Progenitor cell of endocrine pancreas (in vitro differentiated cells): ENCODE measurements at places on chromosomes 11 and 22. TPM values are rescaled to one million over a fixed set of nuclear protein-coding genes. Genes with fewer than 3 reads are reported as not detected.
A peak's percentile ranks its signal among the peaks of the same experiment; 100 is the strongest.

GRCh38 chr22:46070215-46070802 is 80.0 kb upstream of the PPARA start:
- no peaks in the 10 kb centered on the region for H3K4me1 ChIP-seq
- DNase-seq: no peak
- H3K36me3 ChIP-seq: no peaks in the 10 kb centered on the region
- H3K27ac ChIP-seq: no peak overlapping the region
- peak overlapping the region; percentile 64 for H3K4me3 ChIP-seq

DNA sequence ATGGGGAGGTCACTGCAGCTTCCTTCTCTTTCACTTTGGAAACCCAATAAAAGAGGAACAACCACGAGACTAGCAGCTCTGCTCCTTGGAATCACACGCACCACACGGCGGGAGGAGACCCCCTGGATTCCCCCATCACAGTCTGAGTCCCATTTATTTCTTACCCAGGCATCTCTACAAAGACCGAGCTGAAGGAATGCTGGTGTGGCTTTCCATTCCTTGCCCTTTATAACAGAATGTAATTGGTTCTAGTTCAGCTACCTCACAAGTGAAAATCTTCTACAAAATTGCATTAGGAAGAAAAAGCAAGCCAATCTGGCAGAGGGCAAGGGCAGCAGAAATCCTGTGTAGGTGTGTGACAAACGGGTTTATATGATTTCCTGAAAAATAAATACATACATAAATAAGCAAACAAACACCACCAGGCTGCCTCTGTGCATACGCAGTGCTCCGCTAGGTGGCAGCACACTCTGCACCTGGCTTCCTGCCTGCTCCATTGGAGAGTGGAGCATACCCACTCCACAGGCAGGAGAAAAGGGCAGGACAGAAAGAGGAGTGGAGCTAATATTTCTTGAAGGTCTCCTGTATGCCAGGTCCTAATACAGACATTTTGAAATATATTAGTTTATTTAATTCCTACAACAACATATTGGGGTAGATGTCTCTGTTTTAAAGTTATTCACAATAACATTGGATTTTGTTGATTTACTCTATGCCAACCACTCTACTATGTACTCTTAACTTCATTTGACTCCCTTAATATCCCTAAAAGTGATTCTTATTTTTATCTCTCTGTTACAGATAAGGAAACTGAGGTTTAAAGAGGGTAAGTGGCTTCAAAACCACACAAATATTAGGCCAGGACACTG is 673.1 kb downstream of the KCNA4 start:
- peaks cover 3% of the 10 kb centered on the region for H3K27me3 ChIP-seq
- no peaks in the 10 kb centered on the region for H3K36me3 ChIP-seq
- H3K4me3 ChIP-seq: no peak overlapping the region
- H3K27ac ChIP-seq: no peak overlapping the region
- DNase-seq: peak; percentile 58

Gene OR51B2
- not detected in 2 replicates for total RNA-seq

- H3K27ac ChIP-seq: no peak overlapping the region
- DNase-seq: no peak
- H3K27me3 ChIP-seq: peaks cover 2% of the 10 kb centered on the region
- H3K36me3 ChIP-seq: no peaks in the 10 kb centered on the region
- H3K4me1 ChIP-seq: peaks cover 5% of the 10 kb centered on the region
Measured at GRCh38 chr22:43850529-43850928, 11.8 kb downstream of the SULT4A1 start.

- peaks cover 48% of the 10 kb centered on the region for H3K27me3 ChIP-seq
- DNase-seq: no peak
- no peak overlapping the region for H3K4me3 ChIP-seq
- H3K27ac ChIP-seq: no peak overlapping the region
Measured at GRCh38 chr11:17572791-17573460, 25.9 kb downstream of the OTOG start.

- no peak overlapping the region for H3K4me3 ChIP-seq
- H3K36me3 ChIP-seq: no peaks in the 10 kb centered on the region
- H3K4me1 ChIP-seq: peaks cover 12% of the 10 kb centered on the region
- H3K27me3 ChIP-seq: peaks cover 28% of the 10 kb centered on the region
- no peak overlapping the region for H3K27ac ChIP-seq
Measured at GRCh38 chr22:39724390-39724789, 153.8 kb downstream of the CACNA1I start.

DNA sequence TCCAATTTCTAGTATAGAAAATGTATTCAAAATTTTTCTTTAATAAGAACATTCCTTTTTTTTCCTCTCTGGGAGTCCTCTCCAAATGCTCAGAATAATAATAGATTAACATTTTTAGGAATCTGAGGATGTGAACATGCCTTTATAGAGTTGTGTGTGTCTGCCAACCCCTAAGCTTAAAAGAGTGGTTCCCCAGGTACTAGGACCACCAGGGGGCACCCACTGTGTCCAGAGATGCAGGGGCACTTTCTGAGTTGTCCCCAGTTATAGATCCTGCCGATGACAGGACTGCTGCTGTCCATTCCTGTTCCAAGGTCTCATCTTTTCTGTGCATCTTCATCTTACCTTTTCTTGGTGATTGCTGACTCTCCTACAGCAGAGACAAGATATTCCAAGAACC is 27.0 kb upstream of the MICAL2 start:
- H3K4me3 ChIP-seq: no peak overlapping the region
- no peaks in the 10 kb centered on the region for H3K36me3 ChIP-seq
- H3K27ac ChIP-seq: no peak overlapping the region
- H3K4me1 ChIP-seq: peaks cover 11% of the 10 kb centered on the region
- no peak for DNase-seq

GRCh38 chr22:41217553-41218157 is 12.5 kb downstream of the L3MBTL2 start:
- no peak for DNase-seq
- no peak overlapping the region for H3K4me3 ChIP-seq
- no peaks in the 10 kb centered on the region for H3K4me1 ChIP-seq
- peaks cover 36% of the 10 kb centered on the region for H3K36me3 ChIP-seq
- no peaks in the 10 kb centered on the region for H3K27me3 ChIP-seq
- no peak overlapping the region for H3K27ac ChIP-seq

Gene ELF5
- total RNA-seq: 1.8 and 2.1 TPM in 2 replicates

Gene OR5P2
- 0.47 TPM in 1 of 2 replicates, not detected in the other for total RNA-seq

Gene APOA5
- total RNA-seq: not detected in 2 replicates

Gene SMC1B
- total RNA-seq: not detected in 2 replicates

GRCh38 chr11:12944889-12945288 is 64.2 kb upstream of the RASSF10 start:
- no peak overlapping the region for H3K27ac ChIP-seq
- no peak overlapping the region for H3K4me3 ChIP-seq
- no peaks in the 10 kb centered on the region for H3K27me3 ChIP-seq
- DNase-seq: no peak
- H3K36me3 ChIP-seq: peaks cover 15% of the 10 kb centered on the region

- H3K27ac ChIP-seq: no peak overlapping the region
- H3K27me3 ChIP-seq: no peaks in the 10 kb centered on the region
- DNase-seq: no peak
- no peak overlapping the region for H3K4me3 ChIP-seq
- H3K36me3 ChIP-seq: no peaks in the 10 kb centered on the region
Measured at GRCh38 chr11:68044145-68044813, 5.5 kb downstream of the TCIRG1 start.

DNA sequence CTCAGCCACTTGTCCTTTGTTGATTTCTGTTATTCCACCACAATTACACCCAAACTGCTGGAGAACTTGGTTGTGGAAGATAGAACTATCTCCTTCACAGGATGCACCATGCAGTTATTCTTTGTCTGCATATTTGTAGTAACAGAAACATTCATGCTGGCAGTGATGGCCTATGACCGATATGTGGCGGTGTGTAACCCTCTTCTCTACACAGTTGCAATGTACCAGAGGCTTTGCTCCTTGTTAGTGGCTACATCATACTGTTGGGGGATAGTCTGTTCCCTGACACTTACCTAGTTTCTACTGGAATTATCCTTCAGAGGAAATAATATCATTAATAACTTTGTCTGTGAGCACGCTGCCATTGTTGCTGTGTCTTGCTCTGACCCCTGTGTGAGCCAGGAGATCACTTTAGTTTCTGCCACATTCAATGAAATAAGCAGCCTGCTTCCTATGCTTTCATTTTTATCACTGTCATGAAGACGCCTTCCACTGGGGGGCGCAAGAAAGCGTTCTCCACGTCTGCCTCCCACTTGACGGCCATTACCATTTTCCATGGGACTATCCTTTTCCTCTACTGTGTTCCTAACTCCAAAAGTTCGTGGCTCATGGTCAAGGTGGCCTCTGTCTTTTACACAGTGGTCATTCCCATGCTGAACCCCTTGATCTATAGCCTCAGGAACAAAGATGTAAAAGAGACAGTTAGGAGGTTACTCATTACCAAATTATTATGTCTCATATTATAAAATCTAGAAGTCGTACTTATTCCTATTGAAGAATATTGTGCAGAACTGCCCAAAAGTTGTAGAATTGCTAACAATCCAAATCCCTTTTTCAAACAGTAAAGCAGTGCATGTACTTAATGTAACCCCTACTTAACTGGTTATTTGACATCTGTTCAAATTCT is 53.2 kb downstream of the OR4C6 start:
- H3K36me3 ChIP-seq: no peaks in the 10 kb centered on the region
- H3K4me1 ChIP-seq: no peaks in the 10 kb centered on the region
- no peak overlapping the region for H3K27ac ChIP-seq
- H3K4me3 ChIP-seq: no peak overlapping the region
- no peak for DNase-seq

GRCh38 chr11:110481523-110481922 is 51.8 kb downstream of the FDX1 start:
- no peaks in the 10 kb centered on the region for H3K4me1 ChIP-seq
- peaks cover 6% of the 10 kb centered on the region for H3K27me3 ChIP-seq
- no peak overlapping the region for H3K27ac ChIP-seq
- no peak overlapping the region for H3K4me3 ChIP-seq
- H3K36me3 ChIP-seq: no peaks in the 10 kb centered on the region
- no peak for DNase-seq

Gene FERMT3
- 5.4 and 5.9 TPM in 2 replicates for total RNA-seq

DNA sequence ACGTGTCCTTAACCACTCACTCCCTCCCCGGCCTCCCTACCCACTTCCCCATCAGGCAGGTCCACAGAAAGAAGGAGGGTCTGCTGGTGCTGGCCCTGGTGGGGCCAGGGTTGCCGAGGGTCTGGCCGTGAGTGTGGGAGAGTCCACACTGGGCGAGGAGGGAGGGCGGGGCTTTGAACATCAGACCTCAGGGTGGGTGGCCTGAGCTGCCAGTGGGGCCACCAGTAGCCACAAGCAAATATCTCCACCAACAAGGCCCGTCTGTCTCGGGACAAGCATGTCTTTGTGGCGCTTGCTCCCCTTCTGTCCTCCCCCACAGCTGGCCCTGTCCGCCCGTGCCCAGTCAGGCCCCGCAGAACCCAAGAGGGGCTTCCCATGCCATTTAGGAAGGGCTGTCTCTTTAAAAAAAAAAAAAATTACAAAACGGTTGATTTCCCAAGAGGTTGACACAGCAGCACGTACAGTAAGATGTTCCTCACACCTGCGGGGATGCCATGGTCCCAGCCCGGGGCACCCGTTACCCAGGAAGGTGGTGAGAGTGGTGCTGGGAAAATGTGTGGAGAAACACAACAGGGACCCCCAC is 17.7 kb upstream of the TALDO1 start:
- peaks cover 4% of the 10 kb centered on the region for H3K27me3 ChIP-seq
- no peak overlapping the region for H3K4me3 ChIP-seq
- DNase-seq: no peak
- H3K27ac ChIP-seq: no peak overlapping the region
- peaks cover 2% of the 10 kb centered on the region for H3K36me3 ChIP-seq

Gene IL17REL
- 0.10 TPM in 1 of 2 replicates, not detected in the other for total RNA-seq

Gene SLC25A18
- total RNA-seq: 2.3 and 2.6 TPM in 2 replicates

Gene PRR33
- total RNA-seq: not detected in 2 replicates

- no peak for DNase-seq
- H3K27ac ChIP-seq: no peak overlapping the region
- peaks cover 2% of the 10 kb centered on the region for H3K27me3 ChIP-seq
- H3K4me1 ChIP-seq: no peaks in the 10 kb centered on the region
Measured at GRCh38 chr11:7381937-7382336, 103.4 kb upstream of the OLFML1 start.

DNA sequence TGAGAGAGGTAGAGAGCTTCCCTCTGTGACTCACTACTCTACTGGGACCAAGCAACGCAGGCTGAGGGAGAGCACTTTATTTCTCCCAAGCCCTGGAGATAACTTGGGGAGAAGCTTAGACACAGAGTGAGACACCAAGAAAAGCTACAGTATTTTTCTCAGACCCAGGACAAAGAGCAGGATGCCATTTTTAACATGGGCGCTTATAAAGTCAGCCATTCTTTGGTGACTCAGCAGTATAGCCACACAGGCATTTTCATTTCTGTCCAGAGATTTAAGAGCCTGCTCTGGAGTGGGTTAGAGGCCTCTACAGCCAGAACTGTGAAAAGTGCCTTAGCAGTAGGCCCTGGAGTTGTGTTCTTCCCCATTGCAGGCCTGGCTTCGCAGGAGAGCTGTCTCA is 55.0 kb upstream of the GLYAT start:
- H3K4me1 ChIP-seq: peaks cover 7% of the 10 kb centered on the region
- no peak overlapping the region for H3K27ac ChIP-seq
- no peak overlapping the region for H3K4me3 ChIP-seq
- no peaks in the 10 kb centered on the region for H3K27me3 ChIP-seq

DNA sequence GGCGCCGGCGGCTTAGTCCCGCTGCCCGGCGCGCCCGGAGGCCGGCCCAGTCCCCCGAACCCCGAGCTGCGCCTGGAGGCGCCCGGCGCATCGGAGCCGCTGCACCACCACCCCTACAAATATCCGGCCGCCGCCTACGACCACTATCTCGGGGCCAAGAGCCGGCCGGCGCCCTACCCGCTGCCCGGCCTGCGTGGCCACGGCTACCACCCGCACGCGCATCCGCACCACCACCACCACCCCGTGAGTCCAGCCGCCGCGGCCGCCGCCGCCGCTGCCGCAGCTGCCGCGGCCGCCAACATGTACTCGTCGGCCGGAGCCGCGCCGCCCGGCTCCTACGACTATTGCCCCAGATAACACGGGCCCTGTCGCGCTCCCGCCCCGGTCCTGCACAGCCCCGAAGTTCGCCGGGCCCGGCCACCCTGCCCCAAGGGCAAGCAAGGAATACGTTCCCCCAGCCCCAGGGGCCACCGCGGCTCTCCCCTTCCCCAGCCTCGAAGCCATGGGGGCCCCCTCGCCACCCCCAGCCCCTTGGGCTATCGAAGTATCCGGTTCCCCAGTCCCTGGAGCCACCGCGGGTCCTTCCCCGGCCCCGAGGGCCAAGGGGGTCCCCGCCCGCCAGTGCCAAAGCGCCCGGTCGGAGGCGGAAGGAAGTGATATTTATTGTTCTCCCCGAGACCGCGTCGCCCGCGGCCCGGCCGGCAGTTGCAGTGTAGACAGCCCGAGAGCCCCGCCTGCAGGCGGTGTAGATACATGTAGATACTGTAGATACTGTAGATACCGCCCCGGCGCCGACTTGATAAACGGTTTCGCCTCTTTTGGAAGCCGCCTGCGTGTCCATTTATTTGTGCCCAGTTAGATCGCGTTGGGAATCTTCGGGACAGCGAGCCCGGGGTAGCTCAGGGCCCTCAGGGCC is 6.2 kb downstream of the TBX1 start:
- peaks cover 5% of the 10 kb centered on the region for H3K4me1 ChIP-seq
- peaks cover 72% of the 10 kb centered on the region for H3K27me3 ChIP-seq
- no peak for DNase-seq
- H3K36me3 ChIP-seq: peaks cover 1% of the 10 kb centered on the region
